ENCODE measurements at places on chromosomes 7 and 10. TPM values are rescaled to one million over a fixed set of nuclear protein-coding genes. Genes with fewer than 3 reads are reported as not detected.

GRCh38 chr10:71509444-71509843, 112.7 kb downstream of the CDH23 start:
- H3K4me1 ChIP-seq = peaks cover 5% of the 10 kb centered on the region
- H3K4me3 ChIP-seq = no peak overlapping the region
- peaks cover 3% of the 10 kb centered on the region for H3K27me3 ChIP-seq
- DNase-seq = no peak
- no peak overlapping the region for H3K27ac ChIP-seq

GRCh38 chr10:71835671-71836595, 15.1 kb downstream of the PSAP start:
- no peak overlapping the region for H3K4me3 ChIP-seq
- H3K36me3 ChIP-seq = peaks cover 31% of the 10 kb centered on the region
- no peak for DNase-seq
- H3K27me3 ChIP-seq = peaks cover 3% of the 10 kb centered on the region

DNA sequence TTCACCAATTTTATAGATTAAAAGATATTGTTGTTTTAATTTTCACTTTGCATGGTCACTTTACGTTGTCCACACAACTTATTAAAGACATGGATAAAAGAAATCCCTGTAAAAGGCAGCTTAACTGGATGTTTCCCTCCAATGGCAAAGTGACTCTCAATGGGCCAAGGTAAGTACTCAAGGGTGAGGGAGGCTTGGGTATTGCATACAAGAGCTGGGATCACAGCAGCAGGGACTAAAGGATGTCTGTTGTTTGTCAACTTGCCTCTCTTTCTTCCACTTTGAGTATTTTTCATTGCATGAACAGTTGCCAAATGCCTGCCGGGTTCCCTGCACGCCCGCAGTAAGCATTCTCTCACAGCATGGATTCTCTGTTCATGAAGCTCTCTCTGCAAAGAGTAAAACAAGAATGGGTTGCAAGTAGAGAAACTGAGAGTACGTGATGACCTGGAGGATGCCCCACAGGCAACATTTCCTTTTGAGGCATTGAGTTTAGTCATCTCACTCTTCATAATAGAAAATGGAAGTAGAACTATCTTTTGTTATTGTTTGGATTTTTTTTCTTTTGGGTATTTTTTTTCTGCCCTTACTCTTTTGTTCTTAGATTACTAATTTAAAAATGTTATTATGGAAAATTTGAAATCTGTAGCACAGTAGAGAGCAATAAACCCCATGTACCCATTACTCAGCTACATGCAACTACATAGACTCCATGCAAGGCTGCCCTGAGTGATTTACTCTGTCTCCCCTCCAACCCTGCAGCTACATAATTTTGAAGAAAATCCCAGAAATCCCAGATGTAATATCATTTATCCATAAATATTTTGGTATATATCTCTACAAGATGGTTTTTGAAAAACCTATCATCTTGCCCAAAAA, 26.3 kb downstream of the GPR141 start:
- H3K4me3 ChIP-seq = no peak overlapping the region
- peaks cover 34% of the 10 kb centered on the region for H3K4me1 ChIP-seq
- DNase-seq = no peak
- no peak overlapping the region for H3K27ac ChIP-seq
- H3K27me3 ChIP-seq = no peaks in the 10 kb centered on the region

- H3K27me3 ChIP-seq = no peaks in the 10 kb centered on the region
- H3K27ac ChIP-seq = no peak overlapping the region
- peaks cover 2% of the 10 kb centered on the region for H3K36me3 ChIP-seq
- DNase-seq = no peak
- peaks cover 4% of the 10 kb centered on the region for H3K4me1 ChIP-seq
- no peak overlapping the region for H3K4me3 ChIP-seq
Observed at GRCh38 chr7:94100723-94101345, 96.7 kb upstream of the BET1 start.

DNA sequence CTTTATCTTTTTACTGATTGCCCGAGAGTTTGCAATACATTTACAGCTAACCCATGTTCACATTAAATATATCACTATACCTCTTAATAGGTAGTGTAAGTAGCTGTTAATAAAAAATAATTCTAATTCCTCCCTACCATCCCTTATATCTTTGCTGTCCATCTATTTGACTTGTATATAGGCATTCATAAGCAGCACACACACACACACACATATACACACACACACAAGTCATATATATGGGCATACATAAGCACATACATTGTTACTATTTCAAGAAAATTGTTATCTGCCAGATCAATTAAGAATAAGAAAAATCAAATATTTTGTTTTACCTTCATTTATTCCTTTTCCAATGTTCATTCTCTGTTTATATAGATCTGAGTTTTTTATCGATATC, 176.4 kb downstream of the PPP1R3A start:
- H3K4me1 ChIP-seq = no peaks in the 10 kb centered on the region
- no peak for DNase-seq
- H3K4me3 ChIP-seq = no peak overlapping the region
- H3K27me3 ChIP-seq = no peaks in the 10 kb centered on the region
- no peak overlapping the region for H3K27ac ChIP-seq

DNA sequence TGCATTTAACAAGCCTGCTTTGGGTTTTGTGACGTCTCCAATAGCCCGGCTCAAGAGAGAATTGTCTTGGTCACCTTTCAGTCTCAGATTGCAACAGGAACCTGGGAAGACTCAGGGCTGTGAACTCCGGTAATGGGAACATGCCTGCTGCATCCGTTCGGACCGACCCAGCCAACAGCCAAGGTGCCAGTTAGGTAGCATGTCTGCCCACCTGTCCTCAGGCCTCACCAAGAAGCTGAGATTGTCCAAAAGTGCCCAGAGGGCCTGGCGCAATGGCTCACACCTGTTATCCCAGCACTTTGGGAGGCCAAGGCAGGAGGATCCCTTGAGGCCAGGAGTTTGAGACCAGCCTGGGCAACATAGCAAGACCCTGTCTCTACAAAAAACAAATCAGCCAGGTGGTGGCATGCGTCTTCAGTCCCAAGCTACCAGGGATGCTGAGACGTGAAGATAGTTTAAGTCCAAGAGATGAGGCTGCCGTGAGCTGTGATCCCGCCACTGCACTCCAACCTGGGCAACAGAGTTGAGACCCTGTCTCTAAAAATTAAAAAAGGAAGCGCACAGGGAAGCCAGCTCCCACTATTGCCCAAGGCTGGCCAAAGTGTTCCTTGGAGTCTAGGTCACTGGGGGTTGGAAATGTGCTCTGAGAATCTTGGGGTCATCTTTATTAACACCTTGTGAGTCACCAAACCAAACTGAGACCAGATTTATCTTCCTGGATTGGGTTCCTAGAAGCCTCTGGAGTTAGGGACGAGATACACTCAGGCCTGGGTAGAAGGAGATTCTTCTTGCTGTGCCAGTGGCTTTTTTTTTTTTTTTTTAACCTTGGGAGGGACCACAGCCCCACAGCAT, 26.9 kb downstream of the BAG3 start:
- H3K27ac ChIP-seq = no peak overlapping the region
- H3K27me3 ChIP-seq = no peaks in the 10 kb centered on the region
- peaks cover 16% of the 10 kb centered on the region for H3K4me1 ChIP-seq
- peaks cover 26% of the 10 kb centered on the region for H3K36me3 ChIP-seq

DNA sequence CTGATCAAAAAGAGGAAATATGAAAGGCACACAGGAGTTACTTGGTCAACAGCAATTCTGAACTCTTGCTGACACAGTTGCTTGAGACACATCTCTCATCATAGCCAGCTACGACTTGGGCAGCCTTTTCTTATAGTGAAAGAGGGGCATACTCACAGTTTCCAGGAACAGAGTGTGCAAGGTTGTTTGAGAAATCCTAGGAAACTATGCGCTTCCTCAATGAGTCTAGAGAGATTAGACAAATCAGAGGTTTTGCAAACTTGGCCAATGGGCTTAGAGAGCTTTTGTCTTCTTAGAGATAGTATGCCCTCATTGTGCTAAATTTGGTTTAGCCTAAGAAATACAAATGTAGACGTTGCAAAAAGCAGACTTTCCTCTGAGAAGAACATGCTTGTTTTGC, 370.4 kb downstream of the HGF start:
- no peaks in the 10 kb centered on the region for H3K4me1 ChIP-seq
- H3K4me3 ChIP-seq = no peak overlapping the region
- H3K27ac ChIP-seq = no peak overlapping the region
- DNase-seq = no peak
- H3K27me3 ChIP-seq = peaks cover 1% of the 10 kb centered on the region
- H3K36me3 ChIP-seq = no peaks in the 10 kb centered on the region

GRCh38 chr7:115516341-115516740, 514.2 kb downstream of the TFEC start:
- peaks cover 2% of the 10 kb centered on the region for H3K27me3 ChIP-seq
- DNase-seq = no peak
- no peaks in the 10 kb centered on the region for H3K36me3 ChIP-seq
- no peak overlapping the region for H3K27ac ChIP-seq
- H3K4me1 ChIP-seq = peaks cover 11% of the 10 kb centered on the region

GRCh38 chr7:86748201-86748600, 104.5 kb downstream of the GRM3 start:
- H3K36me3 ChIP-seq = no peaks in the 10 kb centered on the region
- H3K4me1 ChIP-seq = peaks cover 11% of the 10 kb centered on the region

CFAP70 gene
- total RNA-seq = 1.7 TPM

PDZD7 gene
- 0.54 TPM for total RNA-seq

KCND2 gene
- total RNA-seq = 0.28 TPM

C10orf67 gene
- total RNA-seq = not detected

All from endothelial cell (in vitro differentiated cells).